Kidney epithelial cell (primary cell): ENCODE measurements at places on chromosomes 7 and 10. TPM values are rescaled to one million over a fixed set of nuclear protein-coding genes. Genes with fewer than 3 reads are reported as not detected.
A peak's percentile ranks its signal among the peaks of the same experiment; 100 is the strongest.

DNA sequence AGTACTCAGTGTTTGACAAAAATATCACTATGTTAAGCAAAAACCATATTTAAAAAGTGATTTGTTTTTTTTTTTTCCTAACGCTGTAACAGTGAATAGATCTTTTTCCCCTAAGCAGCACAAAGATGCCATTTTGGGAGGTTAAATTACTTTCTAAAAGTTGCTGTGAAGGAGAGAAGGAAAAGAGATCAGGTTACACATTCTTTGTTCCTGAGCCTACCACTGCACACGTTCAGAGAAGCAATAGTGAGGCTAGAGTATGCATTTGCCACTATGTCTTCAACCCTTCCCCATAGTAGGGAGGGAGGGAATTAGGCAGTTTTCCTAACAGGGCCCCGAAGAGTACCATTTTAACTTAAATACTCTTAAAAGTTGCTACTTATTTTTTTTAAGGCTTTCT, 38.9 kb downstream of the BMPR1A start:
- peak; percentile 26 for DNase-seq

- DNase-seq = no peak
Measured at GRCh38 chr10:125631806-125632205, 51.2 kb downstream of the TEX36 start.

- peak; percentile 85 for DNase-seq
Measured at GRCh38 chr7:30469303-30469702, 9.3 kb downstream of the NOD1 start.

DNA sequence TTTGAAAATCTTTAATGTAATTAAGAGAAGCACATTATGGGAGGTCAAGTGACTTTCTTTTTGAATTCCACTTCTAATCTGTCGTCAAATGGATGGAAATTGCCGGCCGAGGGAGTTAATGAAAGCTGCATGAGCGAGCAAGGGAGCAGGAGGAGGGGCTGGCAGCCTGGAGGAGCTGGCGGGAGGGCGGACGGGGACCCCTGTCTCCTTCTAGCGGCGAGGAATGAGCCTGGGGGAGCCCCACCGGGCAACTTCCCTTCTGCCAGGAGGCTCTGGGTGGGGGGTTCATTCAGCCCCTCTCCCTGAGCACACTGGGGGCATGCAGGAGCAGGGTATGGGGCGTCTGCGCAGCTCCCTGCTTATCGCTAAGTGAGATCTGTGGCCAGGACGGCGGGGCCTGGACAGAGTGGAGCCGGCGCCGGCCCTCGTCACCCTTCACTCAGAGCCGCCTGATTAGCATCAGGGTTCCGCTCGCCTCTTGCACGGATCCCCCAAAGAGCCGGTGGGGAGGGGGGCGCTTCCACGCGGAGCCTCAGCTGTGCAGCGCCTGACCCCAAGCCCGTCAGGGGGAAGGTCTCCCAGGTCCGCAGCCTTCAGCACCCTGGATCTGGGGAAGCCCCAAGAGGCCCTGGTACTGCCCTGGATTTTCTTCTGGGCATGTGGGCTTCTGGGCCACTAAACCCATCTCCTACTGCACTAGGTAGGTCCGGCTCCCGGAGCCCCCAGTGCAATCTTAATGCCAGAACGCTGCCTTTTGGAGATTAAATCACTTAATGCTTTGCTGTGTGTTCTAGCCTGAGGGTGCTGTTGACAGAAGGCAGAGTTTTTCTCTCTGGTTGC, 680.8 kb downstream of the LRMDA start:
- no peak for DNase-seq

- no peak for DNase-seq
Measured at GRCh38 chr7:2638224-2638991, 6.6 kb downstream of the TTYH3 start.

DNA sequence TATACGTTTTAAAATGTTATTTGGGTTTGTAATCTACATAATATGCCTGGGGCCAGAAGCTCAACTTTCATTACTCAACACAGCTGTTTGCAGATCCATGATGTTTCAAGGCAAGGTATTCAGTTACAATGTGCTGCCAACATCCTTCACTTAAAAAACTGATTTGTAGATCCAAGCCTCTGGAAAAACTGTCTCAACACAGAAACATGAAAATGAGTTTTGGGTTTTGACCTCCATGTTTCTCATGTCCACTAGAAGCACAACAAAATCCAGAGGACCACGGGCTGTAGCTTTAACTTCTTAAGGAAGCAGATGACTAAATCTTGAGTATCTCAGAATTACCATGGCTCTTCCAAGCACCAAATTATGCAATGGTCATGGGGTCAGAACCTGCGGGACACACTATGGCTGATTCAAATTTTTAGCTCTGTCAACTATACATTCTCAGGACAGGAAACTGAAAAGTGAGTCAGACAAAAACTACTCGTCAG, 247.1 kb upstream of the GRB10 start:
- DNase-seq = no peak

- DNase-seq = no peak
Measured at GRCh38 chr7:105815576-105815975, 60.8 kb downstream of the ATXN7L1 start.

GRCh38 chr10:129960481-129961156, 3.5 kb downstream of the EBF3 start:
- DNase-seq = no peak

DNA sequence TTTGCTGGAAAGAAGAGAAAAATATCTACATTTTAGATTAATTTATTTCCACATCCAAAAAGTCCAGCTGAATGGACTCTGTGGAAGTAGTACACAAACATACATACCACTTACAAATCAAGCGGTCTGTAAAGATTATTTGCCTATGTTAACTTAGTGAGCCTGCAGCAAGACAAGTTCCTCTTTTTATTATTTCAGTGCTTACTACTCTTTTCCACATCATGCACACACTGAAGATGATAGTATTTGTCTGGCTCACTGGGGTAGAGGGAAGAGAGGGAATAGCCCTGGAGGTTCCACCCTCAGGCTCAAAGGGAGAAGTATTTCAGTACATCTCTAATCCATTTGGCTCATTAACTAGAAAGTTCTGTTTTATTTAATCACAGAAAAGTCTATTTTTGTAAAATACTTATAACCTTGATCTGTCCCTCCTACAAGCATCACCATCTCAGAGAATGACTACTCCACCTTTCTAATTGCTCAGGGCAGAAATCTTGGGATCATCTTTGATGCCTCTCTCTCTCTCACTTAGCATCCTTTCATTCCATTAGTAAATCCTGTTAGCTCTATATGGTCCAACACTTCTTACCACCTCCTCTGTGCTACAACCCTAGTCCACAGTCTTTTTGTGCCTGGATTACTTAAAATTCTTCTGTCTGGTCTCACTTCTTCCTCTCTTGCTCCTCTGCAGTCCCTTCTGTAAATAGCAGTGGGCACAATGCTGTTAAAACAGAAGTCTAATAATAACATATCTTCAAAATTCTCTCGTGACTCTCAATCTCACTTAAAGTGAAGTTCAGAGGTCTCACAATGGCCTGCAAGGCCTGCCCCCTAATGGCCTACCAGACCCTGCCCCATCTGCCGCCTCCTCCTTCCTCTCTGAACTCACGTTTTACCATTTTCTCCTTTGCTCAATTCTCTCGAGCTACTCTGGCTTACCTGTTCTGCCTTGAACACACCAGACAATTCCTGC, 64.3 kb upstream of the CCDC6 start:
- DNase-seq = no peak

- no peak for DNase-seq
Measured at GRCh38 chr7:151897951-151898686, 21.2 kb upstream of the PRKAG2 start.

GRCh38 chr10:123479640-123480039, 186.5 kb upstream of the GPR26 start:
- DNase-seq = no peak

Gene BTBD16
- total RNA-seq = 2.0 TPM in 1 of 2 replicates, not detected in the other

Gene LIPJ
- total RNA-seq = 0.08 TPM in 1 of 2 replicates, not detected in the other

Gene GIMAP7
- not detected in 2 replicates for total RNA-seq

Gene TRIM50
- total RNA-seq = not detected in 2 replicates

Gene SLC18A3
- not detected in 2 replicates for total RNA-seq
